ENCODE measurements at places on chromosomes 5 and 9.

GRCh38 chr9:11340654-11341053 is 727.9 kb upstream of the PTPRD start:
- no peak for DNase-seq

DNA sequence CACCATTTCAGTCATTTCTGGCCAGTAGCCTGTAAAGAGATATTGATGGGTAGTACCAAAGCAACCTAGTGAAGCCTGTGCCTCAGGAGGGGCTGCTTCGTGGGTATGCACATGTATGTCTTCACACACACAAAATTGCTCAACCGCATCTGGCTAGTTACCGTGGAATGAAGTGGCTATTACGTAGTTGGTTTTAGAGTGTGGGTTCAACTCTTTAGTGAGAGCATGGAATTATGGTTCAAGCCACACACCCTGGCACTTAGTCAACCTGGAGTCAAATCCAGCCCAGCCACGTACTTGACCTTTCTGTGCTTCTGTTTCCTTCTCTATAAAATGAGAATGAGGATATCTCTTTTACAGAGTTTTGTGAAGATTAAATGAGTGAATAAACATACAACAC is 174.9 kb downstream of the TTC39B start:
- no peak for DNase-seq

GRCh38 chr5:89064736-89065135 is 181.8 kb upstream of the MEF2C start:
- no peak for DNase-seq

DNA sequence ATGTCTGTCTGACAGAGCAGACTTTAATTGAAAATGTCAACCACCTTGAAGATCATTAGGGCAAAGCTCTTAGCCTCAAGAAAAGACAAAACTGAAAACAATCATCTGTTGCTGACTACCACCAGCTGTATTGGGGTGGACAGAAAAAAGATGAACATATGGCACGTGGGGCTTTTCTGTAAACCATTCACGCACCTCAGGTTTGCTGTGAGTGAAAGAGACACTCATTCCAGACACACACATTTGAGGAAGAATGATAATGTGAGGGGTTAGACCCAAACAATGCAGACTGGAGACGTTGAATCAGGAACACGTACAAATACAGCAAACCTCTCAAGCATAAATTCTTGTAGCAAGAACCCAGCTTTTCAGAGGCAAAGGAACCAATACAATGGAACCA is 158.7 kb downstream of the EBF1 start:
- DNase-seq: no peak

DNA sequence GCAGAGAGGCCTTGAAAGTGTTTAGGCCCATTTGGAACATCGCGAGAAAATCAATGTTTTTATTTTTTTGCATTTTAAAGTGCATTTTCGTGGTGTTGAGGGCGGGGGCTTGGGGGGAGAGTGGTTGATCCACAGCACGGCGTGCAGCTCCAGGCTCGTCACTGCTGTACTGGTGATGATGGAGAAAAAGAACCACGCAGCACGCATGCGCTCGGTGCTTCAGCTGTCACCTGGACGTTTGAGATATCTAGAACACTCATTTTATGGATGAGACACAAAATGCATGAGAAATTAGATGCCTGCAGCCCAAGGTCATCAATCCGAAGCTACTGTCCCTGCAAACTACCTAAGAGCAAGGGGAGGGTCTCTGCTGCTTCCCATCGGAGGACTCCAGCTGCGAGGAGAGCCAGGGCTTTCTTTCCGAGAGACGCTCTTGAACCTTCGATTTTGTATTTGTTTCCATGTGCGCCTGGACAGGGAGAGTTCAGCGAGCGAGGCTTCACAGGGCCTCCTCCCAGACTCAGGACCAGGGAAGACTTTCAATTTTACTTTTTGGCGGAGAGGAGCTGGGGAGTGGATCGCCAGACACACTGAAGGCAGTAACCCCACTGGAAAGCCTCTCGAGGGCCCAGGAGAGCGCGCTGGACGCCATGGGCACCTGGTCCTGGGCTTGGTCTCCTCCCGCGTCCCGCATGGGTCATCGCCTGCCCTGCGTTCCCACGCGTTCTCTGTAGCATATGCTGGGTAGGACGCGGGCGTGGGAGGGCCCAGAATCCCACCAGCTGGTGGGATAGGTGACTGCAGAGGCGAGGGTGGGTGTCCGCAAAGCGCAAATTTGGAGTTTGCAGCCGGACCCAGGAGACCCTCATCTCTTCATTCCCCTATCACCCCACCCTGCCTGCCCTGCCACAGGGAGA is 2.5 kb downstream of the DMRT2 start:
- DNase-seq: peak; percentile 56

DNA sequence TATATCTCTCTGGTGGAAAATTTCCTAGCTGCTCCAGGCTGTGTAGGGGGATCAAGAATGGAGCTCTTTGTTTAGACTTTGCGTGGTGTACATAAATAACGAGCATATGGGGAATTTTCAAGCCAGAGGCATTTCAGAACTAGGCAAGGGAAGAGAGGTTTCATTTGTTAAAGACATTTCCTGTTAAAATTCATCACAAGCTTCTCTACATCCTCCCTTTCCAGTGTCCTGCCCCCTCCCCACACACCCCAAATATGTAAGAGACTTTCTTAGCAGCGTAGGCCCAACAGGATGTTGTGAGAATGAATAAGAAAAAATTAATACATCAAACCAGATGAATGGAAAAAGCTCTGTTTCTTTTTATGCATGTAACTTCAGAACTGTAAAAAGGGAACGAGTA is 150.3 kb downstream of the GPBP1 start:
- DNase-seq: no peak
